ENCODE measurements at places on chromosomes 2 and 18.

DNA sequence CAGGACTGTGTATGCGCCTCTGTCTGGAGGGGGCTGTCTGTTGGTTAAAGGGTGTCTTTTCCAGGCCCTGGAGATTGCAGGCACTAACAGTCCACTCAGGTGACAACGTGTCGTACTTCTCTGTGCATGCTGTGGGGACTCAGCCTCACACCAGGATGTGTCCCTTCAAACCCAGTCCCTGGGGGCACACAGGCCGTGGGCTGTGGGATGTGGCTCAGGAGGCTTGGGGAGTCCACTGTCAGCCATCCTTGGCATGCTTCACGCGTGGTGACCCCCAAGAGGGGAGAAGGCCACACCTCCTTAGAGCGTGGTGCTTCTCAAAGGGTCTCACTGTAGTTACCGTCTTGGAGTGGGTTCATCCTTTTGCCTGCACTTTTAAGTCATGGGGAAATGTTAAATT, 127.8 kb downstream of the KLHL29 start:
- DNase-seq, result no peak

DNA sequence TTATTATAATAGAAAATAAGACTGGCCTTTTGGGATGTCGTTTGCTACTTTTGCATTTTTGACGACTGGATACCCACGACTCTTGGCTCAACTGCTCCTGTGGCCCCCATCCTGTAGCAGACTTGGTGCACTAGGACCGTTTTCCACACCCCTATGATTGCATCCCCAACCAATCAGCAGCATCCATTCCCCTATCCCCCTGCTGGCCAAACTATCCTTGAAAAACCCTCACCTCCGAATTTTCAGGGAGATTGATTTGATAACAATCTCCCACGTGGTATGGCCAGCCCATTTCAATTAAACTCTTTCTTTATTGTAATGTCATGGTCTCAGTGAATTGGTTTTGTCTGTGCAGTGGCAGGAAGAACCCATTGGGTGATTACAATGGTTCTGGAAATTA, 37.9 kb upstream of the TTR start:
- no peak for DNase-seq

DNA sequence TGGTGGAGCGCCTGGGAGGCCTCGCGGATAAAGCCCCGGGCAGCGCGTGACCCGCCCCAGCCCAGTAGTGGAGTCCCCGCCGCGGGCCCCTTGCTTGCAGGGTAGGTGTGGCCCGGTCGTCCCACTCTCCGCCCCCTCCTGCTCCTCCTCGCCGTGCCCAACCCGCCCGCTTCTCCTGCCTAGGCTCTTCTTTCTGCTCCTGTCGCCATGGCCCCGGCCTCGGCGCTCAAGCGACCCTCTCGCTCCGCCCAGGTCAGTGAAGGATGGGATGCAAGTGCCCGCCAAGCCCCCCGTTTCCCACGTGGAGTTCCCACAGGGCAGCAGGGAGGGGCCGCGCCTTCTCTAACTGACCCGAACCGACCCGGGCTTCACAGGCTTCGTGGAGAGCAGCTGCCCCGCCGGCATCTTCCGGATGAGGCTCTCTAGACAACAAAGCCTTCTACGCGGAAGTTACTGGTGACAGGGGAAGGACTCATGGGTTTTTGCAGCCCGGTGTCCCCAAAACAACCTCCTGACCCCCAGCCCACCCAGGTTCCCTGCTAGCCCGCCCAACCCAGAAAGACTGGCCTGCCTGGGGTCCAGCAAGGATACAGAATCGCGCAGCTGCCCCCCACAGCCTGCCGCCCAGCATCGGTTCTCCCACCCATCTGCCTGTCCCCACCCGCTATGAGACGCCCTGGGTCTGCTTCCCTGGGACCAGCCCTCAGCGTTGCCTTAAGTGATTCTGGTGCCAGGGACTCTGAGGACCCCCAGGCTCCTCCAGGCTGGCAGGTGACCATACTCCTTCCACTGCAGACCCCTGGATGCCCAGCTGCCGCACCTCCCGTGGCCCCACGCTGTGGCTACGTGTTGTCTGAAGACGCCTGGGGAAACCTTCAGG, 32.8 kb downstream of the TTC32 start:
- no peak for DNase-seq

- DNase-seq, result no peak
Measured at GRCh38 chr2:84886791-84887190, 5.9 kb upstream of the TRABD2A start.
